RWPE2 (cell line): ENCODE measurements at places on chromosomes 5 and 9.

DNA sequence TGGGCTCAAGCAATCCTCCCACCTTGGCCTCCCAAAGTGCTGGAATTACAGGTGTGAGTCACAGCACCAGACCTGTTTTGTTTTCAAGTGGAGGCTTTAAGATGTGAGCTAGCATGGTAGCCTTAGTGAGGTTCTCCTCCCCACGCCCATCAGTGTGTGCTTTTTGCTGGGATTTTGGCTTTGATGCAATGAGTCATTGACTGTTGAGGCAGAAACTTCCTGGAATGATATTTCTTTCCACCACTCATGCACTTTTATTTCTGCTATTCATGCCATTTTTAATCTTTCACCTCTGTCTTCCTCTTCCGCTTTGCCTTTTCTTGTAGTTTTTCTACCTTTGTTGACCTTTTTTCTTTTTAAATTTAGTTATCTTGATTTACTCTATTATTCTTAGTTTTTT is 4.2 kb upstream of the NFIL3 start:
- no peak for DNase-seq
- H3K4me3 ChIP-seq = no peak overlapping the region
- no peaks in the 10 kb centered on the region for H3K36me3 ChIP-seq
- no peaks in the 10 kb centered on the region for H3K27me3 ChIP-seq
- no peak overlapping the region for H3K27ac ChIP-seq

- H3K4me1 ChIP-seq = no peaks in the 10 kb centered on the region
- no peaks in the 10 kb centered on the region for H3K36me3 ChIP-seq
- H3K27me3 ChIP-seq = no peaks in the 10 kb centered on the region
- no peak overlapping the region for H3K4me3 ChIP-seq
- no peak overlapping the region for H3K27ac ChIP-seq
- no peak for DNase-seq
Measured at GRCh38 chr5:120817044-120817985, 353.2 kb downstream of the PRR16 start.

DNA sequence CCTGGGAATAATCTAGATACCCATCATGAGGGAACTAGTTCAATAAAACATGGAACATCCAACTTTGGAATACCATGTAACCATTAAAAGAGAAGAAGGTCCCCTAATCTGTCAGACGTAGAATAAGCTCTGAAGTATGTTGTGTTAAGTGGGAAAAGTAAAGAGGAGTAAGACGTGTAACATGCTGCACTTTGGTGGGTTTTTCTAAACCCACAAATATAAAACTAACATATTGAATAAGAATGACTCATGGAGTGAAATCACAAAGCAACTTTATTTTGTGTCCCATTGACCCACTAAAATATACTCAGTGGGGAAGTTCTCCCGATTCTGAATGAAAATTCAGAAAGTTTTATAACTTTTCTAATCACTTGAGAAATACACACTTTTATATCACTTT is 67.9 kb upstream of the PIK3R1 start:
- DNase-seq = no peak
- no peak overlapping the region for H3K27ac ChIP-seq
- H3K36me3 ChIP-seq = no peaks in the 10 kb centered on the region
- no peaks in the 10 kb centered on the region for H3K27me3 ChIP-seq

- H3K27ac ChIP-seq = no peak overlapping the region
- H3K4me3 ChIP-seq = no peak overlapping the region
- H3K27me3 ChIP-seq = no peaks in the 10 kb centered on the region
- no peak for DNase-seq
Measured at GRCh38 chr9:92187989-92188714, 72.9 kb upstream of the SPTLC1 start.

DNA sequence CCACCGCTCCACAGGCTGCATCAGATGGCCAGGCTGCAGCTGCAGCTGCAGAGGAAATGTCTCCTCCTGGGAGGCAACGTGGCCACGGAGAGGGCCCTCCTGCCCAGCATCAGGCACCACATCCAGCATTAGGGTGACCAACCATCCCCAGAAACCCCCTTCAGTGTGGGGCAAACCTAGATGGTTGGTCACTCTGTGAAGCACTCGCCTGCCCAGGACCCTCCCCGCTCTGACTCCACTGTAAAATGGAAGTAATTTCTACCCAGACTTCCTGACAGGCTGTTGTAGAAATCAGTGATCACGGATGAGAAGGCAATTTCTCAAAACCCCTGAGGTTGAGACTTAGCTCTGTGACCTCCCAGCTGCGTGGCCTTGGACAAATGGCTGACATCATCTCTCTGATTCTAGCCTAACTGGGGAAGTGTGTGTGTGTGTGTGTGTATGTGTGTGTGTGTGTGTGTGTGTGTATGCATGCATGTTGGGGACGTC is 31.6 kb downstream of the B4GALT1 start:
- no peak overlapping the region for H3K4me3 ChIP-seq
- H3K36me3 ChIP-seq = peaks cover 41% of the 10 kb centered on the region
- no peak for DNase-seq
- no peak overlapping the region for H3K27ac ChIP-seq

GRCh38 chr9:36870960-36871359 is 163.1 kb downstream of the PAX5 start:
- H3K4me1 ChIP-seq = no peaks in the 10 kb centered on the region
- DNase-seq = no peak
- H3K36me3 ChIP-seq = no peaks in the 10 kb centered on the region
- H3K27ac ChIP-seq = no peak overlapping the region
- no peak overlapping the region for H3K4me3 ChIP-seq

DNA sequence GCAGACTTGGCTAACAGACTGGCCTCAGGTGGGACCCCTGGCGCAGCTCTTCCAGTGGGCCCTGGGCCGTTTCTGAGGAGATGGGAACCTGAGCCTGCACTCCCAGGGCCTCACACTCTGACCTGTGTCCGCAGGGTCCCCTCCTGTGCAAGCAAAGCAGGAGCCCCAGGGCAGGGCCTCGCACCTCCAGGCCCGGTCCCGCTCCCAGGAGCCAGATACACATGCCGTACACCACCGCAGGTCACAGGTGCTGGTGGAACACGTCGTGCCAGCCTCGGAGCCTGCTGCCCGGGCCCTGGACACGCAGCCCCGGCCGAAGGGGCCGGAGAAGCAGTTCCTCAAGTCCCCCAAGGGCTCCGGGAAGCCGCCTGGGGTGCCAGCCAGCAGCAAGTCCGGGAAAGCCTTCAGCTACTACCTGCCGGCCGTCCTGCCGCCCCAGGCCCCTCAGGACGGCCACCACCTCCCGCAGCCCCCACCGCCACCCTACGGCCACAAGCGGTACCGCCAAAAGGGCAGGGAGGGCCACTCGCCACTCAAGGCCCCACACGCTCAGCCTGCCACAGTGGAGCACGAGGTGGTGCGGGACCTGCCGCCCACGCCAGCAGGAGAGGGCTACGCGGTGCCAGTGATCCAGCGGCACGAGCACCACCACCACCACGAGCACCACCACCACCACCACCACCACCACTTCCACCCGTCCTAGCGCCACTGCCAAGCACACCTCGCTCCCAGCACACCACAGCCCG is 29.2 kb downstream of the NKD2 start:
- no peak overlapping the region for H3K4me3 ChIP-seq
- H3K27ac ChIP-seq = no peak overlapping the region
- DNase-seq = no peak
- no peaks in the 10 kb centered on the region for H3K36me3 ChIP-seq
- H3K27me3 ChIP-seq = no peaks in the 10 kb centered on the region

GRCh38 chr9:127049044-127049443 is 73.4 kb downstream of the ANGPTL2 start:
- peaks cover 14% of the 10 kb centered on the region for H3K4me1 ChIP-seq
- no peaks in the 10 kb centered on the region for H3K27me3 ChIP-seq
- H3K27ac ChIP-seq = peak overlapping the region; percentile 22
- H3K4me3 ChIP-seq = no peak overlapping the region
- H3K36me3 ChIP-seq = no peaks in the 10 kb centered on the region

GRCh38 chr5:131589510-131590348 is 45.3 kb downstream of the RAPGEF6 start:
- no peaks in the 10 kb centered on the region for H3K27me3 ChIP-seq
- H3K4me1 ChIP-seq = no peaks in the 10 kb centered on the region
- no peak overlapping the region for H3K27ac ChIP-seq
- peaks cover 13% of the 10 kb centered on the region for H3K36me3 ChIP-seq
- no peak overlapping the region for H3K4me3 ChIP-seq
- DNase-seq = no peak

DNA sequence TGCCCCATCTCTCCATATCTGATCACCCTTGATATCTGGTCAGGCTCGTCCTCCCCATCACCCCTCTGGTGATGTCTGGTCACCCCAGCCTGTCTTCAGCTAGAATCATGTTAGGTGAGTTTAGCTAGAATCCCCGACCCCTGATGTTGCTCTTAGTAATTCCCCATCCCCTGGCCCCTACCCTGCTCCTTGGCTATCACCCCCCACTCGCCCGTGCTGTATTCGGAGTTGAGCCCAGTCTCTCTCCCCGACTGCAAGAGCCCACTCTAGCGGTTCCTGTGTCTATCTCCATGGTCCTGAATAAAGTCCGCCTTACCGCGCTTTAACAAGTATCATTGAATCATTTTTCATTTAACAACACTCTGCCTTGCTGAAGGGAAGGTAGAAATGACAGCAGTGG is 33.7 kb downstream of the ADAMTS2 start:
- no peak for DNase-seq
- H3K4me3 ChIP-seq = no peak overlapping the region
- no peaks in the 10 kb centered on the region for H3K4me1 ChIP-seq

DNA sequence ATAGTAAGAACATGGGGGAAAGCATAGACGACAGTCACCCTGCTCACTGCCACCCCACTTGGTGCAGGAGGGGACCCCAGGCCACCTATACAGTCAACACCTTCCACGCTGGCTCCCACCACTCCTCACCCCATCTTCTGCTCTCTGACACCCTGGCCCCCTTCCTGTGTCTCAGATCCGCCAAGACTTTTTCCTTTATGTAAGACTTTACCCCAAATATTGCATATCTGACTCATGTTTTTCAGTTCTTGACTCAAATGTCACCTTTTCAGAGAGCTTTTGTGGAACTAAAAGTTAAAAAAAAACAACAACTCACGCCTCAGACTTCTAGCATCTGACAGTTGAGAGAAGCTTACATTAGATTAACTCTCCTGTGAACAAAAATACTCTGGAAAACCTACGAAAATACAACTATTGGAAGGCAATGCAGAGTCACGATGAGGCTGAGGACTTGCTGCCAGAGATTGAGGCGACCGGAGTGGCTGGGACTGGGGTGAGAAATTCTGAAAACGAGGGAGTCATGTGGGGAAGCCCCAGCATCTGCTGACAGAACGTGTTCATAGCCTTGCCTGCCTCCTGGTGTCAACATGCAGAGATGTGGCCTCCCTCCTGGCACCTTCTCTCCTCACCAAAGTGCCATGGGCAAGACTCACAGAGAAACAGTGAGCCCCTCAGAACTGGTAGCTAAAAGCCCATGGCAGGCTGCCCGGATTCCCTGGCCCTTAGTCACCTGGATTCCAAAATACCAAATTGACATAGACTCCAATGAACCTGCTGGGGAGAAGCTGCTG is 22.4 kb upstream of the FCN2 start:
- no peak for DNase-seq
- peaks cover 23% of the 10 kb centered on the region for H3K27me3 ChIP-seq
- no peaks in the 10 kb centered on the region for H3K36me3 ChIP-seq
- peaks cover 7% of the 10 kb centered on the region for H3K4me1 ChIP-seq

- H3K4me3 ChIP-seq = no peak overlapping the region
- no peak for DNase-seq
- H3K27me3 ChIP-seq = no peaks in the 10 kb centered on the region
- no peaks in the 10 kb centered on the region for H3K4me1 ChIP-seq
- H3K27ac ChIP-seq = no peak overlapping the region
- H3K36me3 ChIP-seq = no peaks in the 10 kb centered on the region
Measured at GRCh38 chr9:89749500-89750116, 144.8 kb downstream of the GADD45G start.

GRCh38 chr5:159982421-159983173 is 26.3 kb upstream of the TTC1 start:
- H3K4me1 ChIP-seq = peaks cover 16% of the 10 kb centered on the region
- H3K36me3 ChIP-seq = no peaks in the 10 kb centered on the region
- DNase-seq = no peak
- H3K27me3 ChIP-seq = no peaks in the 10 kb centered on the region
- no peak overlapping the region for H3K4me3 ChIP-seq

- DNase-seq = no peak
- H3K4me1 ChIP-seq = no peaks in the 10 kb centered on the region
- no peak overlapping the region for H3K4me3 ChIP-seq
- H3K27ac ChIP-seq = no peak overlapping the region
- no peaks in the 10 kb centered on the region for H3K27me3 ChIP-seq
Measured at GRCh38 chr5:74717596-74717995, 32.6 kb downstream of the HEXB start.

- peaks cover 8% of the 10 kb centered on the region for H3K4me1 ChIP-seq
- peaks cover 100% of the 10 kb centered on the region for H3K36me3 ChIP-seq
- no peak overlapping the region for H3K4me3 ChIP-seq
- DNase-seq = no peak
- no peaks in the 10 kb centered on the region for H3K27me3 ChIP-seq
Measured at GRCh38 chr5:138569782-138570181, 5.4 kb downstream of the HSPA9 start.

DNA sequence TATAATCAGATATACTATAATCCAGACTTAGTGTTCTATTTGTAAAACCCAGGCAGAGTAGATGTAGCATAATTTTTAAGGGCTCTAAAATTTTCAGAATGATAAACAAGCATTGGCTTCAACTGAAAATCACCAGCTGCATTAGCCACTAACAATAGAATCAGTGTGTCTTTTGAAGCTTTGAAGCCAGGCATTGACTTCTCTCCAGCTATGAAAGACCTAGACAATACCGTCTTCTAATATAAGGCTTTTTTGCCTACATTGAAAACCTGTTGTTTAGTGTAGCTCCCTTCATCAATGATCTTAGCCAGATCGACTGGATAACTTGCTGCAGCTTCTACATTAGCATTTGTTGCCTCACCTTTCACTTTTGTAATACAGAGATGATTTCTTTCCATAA is 1877.3 kb upstream of the ACO1 start:
- no peak overlapping the region for H3K27ac ChIP-seq
- H3K4me3 ChIP-seq = no peak overlapping the region

DNA sequence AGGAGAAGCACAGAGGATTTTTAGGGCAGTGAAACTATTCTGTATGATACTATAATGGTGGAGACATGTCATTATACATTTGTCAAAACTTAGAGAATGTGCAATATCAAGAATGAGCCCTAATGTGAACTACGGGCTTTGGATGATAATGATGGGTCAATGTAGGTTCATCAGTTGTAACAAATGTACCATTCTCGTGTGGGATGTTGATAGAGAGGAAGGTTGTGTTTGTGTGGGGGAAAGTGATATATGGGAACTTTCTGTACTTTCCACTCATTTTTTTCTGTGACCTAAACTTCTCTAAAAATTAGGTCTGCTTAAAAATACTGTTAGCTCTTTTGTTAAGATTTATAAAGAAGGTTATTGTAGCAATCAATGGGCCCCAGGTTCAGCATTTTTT is 138.9 kb downstream of the SPATA31D1 start:
- DNase-seq = no peak
- H3K36me3 ChIP-seq = no peaks in the 10 kb centered on the region
- no peak overlapping the region for H3K4me3 ChIP-seq

DNA sequence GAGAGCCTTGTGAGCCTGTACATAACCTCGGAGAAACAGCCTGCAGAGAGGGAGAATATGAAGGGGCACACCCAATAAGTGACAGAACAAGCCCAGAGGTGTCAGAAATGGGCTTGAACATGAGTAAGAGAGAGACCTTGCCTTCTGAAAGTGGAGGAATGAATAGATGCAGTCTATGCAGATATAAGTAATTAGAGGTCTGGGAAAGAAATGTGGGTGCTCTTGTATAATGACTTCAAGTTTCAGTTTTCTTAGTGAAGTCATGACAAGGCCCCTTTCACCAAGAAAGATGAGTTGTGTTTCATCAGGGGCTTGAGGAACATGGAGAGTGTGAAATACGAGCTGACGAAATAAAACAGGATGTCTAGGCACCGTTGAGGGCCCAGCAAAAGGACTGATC is 15.1 kb downstream of the GRAMD2B start:
- DNase-seq = no peak
- H3K27ac ChIP-seq = no peak overlapping the region
- H3K4me3 ChIP-seq = no peak overlapping the region
- H3K4me1 ChIP-seq = peaks cover 7% of the 10 kb centered on the region
- no peaks in the 10 kb centered on the region for H3K27me3 ChIP-seq
